ENCODE measurements at places on chromosomes 4 and X.

GRCh38 chr4:37653601-37654000 is 32.6 kb downstream of the RELL1 start:
- DNase-seq, result no peak

DNA sequence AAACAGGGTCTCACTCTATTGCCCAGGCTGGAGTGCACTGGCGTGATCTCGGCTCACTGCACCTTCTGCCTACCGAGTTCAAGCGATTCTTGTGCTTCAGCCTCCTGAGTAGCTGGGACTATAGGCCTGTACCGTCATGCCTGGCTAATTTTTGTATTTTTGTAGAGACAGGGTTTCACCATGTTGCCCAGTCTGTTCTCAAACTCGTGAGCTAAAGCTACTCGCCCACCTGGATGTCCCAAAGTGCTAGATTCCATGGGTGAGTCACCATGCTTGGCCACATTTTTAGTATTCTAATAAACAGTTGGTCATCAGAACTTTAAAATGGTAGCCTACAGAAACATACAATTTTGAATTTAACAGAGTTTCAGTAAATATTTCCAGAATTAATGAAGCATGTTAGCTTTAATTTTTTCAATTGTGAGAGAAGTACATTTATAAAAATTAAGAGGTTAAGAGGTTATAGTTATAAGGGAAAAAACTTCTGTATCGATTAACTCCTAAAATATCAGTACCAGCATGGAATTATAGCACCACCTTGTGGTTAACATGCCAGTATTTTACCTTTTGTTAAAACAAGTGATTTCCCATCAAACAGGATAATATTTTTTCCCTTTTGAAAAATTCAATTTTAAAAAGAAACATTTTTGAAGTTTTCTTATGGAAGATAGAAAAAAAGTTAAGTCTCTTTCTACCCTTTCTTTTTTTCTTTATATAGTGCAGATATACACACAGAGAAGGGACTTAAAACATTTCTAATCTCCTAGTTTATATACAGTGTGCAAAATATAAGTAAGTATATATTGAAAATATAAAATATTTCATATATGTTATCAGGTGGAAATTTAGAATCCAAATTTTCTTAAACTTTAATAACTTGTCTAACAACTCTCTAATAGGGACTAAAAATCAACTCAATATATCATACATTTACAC is 35.4 kb downstream of the CEP44 start:
- DNase-seq, result peak; percentile 15

GRCh38 chr4:128596115-128596514 is 213.4 kb upstream of the JADE1 start:
- no peak for DNase-seq

DNA sequence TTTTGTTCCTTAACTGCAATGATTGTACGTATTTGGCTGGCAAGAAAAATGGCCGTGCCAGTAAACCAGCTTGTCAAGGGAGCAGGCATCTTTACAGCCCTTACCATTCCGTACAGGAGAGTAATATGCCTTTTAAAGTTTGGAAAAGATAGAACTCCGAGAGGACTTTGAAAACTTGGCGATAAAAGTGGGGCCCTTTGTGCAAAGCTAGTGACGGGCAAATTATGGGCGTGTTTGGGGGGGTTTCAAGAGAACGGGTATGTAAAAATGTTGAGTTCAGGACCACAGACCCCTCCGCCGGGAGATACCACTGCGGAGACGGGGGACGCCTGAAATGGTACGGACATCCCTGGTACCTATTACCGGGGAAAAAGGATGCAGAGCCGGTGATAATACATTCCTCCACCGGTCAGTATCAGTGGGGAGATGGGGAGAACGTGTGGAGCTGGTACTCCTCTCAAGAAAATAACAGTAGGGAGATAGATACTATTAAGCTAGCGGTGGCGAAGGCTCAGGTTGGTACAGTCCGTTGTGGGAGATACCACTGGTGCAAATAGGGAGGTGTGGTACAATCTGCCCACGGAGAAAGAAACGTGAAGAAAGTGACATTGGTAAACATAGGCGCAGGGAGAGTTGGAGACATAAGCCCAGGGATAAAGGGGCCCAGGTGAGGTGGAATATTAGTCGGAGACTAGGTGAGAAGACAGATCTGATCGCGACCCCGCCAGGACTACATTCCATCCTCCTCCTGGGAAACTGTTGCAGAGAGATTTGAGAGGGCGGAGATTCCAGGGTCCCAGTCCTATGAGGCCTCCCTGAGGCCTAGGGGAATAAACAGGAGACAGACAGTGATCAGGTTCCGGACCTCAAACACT is 14.5 kb downstream of the SPACA5 start:
- DNase-seq, result peak; percentile 83
